ENCODE measurements at places on chromosomes 16 and 17.
A peak's percentile ranks its signal among the peaks of the same experiment; 100 is the strongest.

GRCh38 chr17:44076716-44077594, 6.4 kb downstream of the G6PC3 start:
- no peak for DNase-seq

DNA sequence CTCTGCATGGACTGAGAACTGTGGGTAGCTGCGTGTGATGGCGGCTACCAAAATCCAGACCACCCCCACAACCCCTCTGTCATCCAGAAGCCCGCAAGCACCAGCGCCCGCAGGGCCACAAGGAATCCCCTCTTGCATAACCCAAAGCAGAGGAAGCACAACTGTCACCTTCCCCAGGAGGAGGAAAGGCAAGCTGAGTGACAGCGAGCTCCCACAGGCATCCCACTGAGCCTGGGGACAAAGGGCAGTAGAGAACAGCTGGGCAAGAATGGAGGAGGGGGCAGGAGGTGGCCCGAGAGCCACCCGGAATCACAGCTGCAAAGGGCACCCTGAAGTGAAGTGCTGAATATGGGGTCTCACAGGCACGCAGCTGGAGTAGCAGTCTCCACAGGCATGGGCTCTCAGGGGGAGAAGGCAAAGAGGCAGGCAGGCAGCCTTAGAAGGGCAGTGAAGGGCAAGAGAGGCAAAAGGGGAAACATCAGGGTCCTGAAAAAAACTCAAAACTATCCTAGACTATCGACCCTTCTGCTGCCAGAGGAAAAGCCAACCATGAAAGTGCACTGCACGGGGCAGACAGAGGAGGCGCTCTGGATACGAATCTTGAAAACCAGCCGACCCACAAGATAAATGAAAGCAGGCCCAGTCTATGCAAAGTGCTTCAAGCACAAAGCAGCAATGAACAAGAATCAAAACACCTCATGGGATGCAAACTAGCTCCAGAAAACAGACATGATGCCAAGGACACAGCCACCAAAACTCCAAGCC, 17.1 kb downstream of the USP36 start:
- DNase-seq, result no peak

DNA sequence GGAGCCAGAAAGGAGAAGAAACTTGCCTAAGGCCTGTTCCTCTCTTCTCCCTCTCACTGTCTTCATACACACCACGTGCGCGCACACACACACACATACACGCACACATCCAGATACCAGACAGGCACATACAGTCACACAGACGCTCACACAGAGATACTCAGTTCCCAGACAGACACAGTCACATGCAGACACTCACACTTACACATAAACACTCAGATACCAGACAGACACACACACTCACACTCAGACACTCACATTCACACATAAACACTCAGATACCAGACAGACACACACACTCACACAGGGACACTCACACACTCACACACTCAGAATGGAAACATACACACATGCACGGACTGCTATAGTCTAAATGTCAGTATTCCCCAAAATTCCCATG, 24.1 kb upstream of the MMP2 start:
- DNase-seq, result no peak

- no peak for DNase-seq
These were observed 22.3 kb downstream of the CA10 start for GRCh38 chr17:52136166-52136565.

GRCh38 chr17:4154201-4154600, 11.2 kb downstream of the CYB5D2 start:
- DNase-seq, result no peak

GRCh38 chr16:56591377-56592060, 2.2 kb downstream of the MT3 start:
- no peak for DNase-seq

DNA sequence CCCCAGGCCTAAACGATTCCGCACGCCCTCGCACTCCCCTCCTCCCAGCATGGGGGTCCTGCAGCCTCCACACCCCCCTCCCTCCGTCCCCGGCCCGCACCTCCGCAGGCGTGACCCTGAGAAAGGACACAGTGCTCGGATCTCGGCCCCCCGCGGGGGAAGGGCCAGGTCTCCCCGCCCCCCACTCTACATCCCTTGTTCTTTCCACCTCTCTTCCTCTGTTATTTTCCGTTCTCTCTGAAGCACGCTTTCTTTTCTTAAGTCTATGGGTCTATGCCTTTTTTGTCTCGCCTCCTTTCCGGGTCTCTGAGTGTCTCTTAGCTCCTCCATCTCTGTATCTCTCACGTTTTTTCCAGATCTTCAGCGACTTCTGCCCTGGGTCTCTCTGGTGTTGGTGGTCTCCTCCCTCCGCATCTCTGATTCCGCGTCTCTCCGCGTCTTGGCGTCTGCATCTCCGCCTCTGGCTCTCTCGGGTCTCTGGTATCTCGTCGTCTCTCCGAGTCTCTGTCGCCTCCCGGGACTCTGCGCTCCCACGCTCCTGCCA, 2.1 kb upstream of the HES7 start:
- DNase-seq, result peak; percentile 73

DNA sequence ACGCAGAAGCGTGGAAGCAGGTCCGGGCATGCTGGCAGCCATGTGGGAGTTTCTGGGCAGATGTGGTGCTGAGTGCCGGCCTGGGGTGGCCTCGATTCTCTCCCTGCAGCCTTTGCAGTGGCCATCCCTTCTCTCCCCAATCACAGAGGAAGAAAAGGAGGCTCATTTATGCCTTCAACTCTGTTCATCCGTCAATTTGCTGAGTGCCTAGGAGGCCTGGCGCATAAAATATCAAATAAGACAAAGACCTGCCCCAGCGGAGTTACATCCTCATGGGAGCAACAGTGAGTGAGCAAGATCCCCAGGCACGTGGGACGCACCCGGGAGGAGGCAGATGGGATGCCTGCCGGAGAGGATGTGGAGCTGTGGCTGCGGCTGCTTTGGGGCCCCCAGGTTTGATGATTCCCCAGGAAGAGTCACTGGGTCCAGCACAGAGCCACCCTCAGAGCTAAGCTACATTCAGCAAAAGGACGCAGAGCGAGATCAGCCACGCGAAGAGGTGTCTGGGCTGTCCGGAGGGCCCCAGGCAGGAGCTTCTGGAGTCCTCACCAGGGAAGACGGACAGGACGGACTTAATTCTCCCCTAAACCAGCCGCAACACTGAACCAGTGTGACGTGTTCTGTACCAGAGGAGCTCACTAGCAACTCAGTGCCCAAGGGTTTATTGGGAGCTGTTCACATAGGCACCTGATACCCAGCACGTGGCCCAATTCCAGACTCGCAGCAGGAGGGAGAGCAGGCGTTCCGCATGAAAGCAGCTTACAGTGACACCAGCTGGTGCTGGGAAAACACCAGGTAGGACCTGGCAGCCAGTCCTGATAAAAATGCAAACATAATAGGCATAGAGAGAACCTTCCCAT, 11.3 kb downstream of the CA5A start:
- DNase-seq, result peak; percentile 95

GRCh38 chr17:32596628-32597027, 109.8 kb downstream of the CDK5R1 start:
- DNase-seq, result peak; percentile 8

DNA sequence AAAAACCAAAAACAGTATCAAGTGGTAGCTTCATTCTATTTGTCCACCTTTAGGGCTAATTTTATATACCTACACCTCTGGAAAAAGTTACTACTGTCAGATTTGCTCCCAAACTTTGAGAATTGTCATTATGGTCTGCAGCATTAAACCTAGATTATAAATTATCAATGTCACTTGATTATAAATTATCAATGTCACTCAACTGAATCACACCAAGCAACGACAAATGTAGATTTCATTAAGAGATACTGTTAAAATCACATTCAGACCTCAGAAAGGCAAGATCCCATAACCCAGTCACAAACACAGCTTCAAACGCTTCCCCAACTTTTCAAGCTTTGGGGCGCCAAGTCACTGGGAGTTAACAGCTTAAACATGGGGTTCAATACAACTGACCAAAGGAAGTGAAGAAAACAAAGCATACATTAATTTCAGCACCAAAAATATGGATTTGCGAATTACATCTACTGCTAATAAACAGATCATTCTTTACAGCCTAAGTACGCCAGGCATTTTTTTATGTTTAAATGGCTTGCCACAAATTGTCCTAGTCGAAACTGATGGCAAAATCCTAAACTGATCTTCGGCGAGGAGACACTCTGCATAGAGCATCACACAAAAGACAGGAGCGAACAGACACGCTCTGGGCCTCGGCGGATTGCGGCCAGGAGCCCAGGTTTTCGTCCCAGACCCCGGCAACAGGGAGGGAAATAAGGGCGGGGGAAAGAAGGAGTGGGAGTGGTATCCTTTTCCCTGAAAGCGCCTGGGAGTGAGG, 981 bp downstream of the GLG1 start:
- no peak for DNase-seq

DNA sequence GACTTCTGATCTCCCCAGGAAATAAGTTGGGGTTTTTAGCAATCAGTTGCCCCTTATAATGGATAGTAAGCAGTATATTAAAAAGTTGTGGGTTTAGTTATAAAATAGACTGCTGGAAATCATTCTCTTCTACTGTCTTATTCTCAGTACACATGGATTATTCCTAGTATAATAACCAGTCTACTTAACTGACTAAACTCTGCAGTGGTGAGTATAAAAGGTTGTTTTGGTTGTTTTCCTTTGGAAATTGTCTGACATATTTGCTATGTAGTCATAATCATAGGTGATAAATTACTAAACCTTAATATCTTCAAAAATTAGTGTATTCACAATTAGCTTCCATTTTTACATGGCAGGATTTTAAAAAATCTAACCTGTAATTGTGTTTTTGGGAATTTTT, 31.4 kb downstream of the CTCF start:
- DNase-seq, result no peak

DNA sequence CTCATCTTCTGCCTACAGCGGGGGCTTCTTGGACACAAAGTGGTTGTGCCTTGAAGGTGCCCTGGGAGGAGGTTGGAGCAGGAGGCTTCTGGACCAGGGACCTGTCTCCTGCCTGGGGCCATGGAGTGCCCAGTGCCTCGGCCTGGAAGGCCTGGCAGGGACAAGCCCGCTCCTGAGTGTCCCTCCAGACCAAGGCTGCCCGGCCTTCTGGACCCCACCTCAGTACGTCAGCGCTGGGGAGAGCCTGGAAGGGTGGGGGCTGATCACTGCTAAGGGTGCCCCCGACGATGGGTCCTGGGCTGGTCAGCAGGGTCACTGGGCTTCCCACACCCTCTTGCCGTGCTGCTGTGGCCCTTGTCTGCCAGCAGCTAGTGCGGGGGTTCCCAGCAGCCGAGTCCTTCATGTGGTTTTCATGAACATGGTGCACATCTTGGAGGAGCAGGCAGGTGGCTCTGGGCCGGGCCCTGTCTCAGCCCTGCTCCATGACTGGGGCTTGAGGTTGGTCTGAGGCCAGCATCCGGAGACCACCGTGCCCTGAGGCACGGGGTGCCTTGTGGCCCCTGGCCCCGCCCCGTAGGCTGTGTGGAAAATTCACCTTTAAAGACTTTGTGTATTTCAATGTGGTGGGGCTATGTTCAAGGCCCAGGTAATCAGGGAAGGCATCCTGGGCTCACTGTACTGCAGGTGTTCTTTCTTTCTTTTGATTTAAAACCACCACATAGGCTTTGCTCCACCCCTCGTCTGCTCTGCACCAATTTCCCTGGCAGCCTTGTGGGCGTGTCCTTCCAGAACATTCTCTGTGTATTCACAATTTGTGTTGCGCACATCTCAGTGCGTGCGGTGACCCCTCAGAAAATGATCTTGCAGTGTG, 22.4 kb downstream of the MGRN1 start:
- DNase-seq, result no peak
